ENCODE measurements at places on chromosomes 4 and X.

GRCh38 chr4:23855912-23856605, 33.8 kb downstream of the PPARGC1A start:
- peaks cover 33% of the 10 kb centered on the region for H3K4me1 ChIP-seq
- no peaks in the 10 kb centered on the region for H3K36me3 ChIP-seq
- H3K27ac ChIP-seq = no peak overlapping the region

- no peak overlapping the region for H3K27ac ChIP-seq
- H3K4me3 ChIP-seq = no peak overlapping the region
- H3K36me3 ChIP-seq = no peaks in the 10 kb centered on the region
- H3K4me1 ChIP-seq = no peaks in the 10 kb centered on the region
- DNase-seq = no peak
Measured at GRCh38 chrX:118594697-118595420, 99.2 kb downstream of the DOCK11 start.

GRCh38 chr4:12221031-12221430, 792.3 kb upstream of the HS3ST1 start:
- H3K36me3 ChIP-seq = no peaks in the 10 kb centered on the region
- H3K4me3 ChIP-seq = no peak overlapping the region
- H3K4me1 ChIP-seq = no peaks in the 10 kb centered on the region
- H3K27me3 ChIP-seq = no peaks in the 10 kb centered on the region
- H3K27ac ChIP-seq = no peak overlapping the region

- H3K27me3 ChIP-seq = no peaks in the 10 kb centered on the region
- no peak overlapping the region for H3K27ac ChIP-seq
- no peaks in the 10 kb centered on the region for H3K4me1 ChIP-seq
Measured at GRCh38 chrX:109783701-109784079, 50.6 kb upstream of the ACSL4 start.

DNA sequence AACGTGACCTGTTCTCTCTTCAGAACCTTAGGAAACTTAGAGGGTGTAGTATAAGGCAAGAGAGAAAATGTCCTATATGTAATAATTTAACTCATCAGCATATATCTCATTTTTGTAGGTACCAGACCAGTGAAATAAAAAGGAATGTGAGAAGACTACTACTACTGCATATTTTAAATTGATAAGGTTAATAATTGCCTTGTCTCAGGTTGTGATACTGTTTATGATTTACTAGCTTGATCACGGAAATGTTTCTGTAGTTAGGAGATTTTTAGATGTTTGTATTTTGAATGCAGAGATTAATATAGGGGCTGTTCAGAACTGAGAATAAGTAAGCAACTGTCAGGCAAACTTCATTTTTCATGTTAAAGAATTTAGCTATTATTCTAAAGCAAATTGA, 1563.4 kb downstream of the C4orf33 start:
- H3K4me3 ChIP-seq = no peak overlapping the region
- no peaks in the 10 kb centered on the region for H3K36me3 ChIP-seq
- DNase-seq = no peak

DNA sequence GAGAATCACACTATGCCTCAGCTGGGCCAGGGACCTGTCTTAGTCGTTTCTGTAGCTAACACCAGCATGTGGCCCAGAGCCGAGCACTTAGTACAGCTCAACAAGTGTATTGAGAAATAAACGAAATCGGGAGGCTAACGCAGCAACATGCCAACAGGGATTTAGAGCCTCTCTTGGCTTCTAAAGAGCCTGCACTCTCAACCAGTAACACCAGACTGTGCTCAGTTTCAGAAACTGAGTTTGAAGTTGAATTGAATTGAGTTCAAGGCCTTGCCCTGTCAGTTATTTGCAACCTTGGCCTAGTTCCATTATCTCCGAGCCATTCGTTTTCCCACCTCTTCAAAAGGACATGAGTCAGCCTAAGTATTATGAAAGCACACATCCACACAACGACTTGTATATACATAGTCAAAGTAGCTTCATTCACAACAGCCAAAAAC, 71.3 kb upstream of the LDB2 start:
- H3K27ac ChIP-seq = no peak overlapping the region
- no peak for DNase-seq
- H3K36me3 ChIP-seq = no peaks in the 10 kb centered on the region
- H3K27me3 ChIP-seq = no peaks in the 10 kb centered on the region

- no peak for DNase-seq
- H3K27me3 ChIP-seq = no peaks in the 10 kb centered on the region
- H3K4me3 ChIP-seq = no peak overlapping the region
Measured at GRCh38 chr4:112142182-112142581, 3.1 kb upstream of the FAM241A start.

DNA sequence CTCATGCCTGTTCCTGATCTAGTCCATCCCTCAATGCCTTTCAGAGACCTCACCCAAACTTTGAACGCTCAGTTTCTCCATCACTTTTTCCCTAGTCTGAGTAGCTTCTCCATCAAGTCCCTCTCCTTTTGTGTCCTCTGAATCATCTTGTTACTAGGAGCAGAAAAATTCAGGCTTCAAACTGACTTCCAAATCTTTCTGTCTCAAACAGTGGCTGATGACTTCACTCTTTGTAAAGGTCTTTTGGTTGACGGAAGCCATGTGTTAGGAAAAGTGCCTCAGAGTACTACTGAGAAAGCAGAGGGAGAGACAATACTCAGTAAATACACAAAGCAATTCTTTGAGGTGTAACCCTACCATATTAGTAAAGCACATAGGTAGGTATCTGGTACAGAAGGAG, 65.7 kb upstream of the CAMK2D start:
- H3K27me3 ChIP-seq = no peaks in the 10 kb centered on the region
- H3K36me3 ChIP-seq = no peaks in the 10 kb centered on the region
- no peak overlapping the region for H3K4me3 ChIP-seq
- DNase-seq = no peak

DNA sequence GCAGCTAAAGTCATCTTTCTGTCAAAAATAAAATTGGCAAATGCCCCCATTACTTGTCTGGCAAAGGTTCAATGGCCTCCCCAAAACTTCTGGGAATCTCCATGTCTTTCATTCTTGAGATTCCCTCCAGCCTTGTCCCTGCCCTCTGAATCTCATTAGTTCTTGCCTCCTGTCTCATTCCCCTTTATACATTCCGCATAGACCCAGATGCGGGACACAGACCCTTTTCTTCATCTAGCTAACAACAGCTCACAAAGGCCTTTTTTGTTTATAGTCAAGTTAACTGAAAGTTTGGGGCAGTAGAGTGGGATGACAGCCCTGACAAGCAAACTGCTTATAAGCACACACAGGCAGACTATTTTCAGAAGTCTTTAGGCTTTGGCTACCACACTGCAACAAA, 306.1 kb upstream of the FAM241A start:
- H3K4me1 ChIP-seq = no peaks in the 10 kb centered on the region
- no peaks in the 10 kb centered on the region for H3K36me3 ChIP-seq
- H3K27ac ChIP-seq = no peak overlapping the region
- DNase-seq = no peak
- no peak overlapping the region for H3K4me3 ChIP-seq

DNA sequence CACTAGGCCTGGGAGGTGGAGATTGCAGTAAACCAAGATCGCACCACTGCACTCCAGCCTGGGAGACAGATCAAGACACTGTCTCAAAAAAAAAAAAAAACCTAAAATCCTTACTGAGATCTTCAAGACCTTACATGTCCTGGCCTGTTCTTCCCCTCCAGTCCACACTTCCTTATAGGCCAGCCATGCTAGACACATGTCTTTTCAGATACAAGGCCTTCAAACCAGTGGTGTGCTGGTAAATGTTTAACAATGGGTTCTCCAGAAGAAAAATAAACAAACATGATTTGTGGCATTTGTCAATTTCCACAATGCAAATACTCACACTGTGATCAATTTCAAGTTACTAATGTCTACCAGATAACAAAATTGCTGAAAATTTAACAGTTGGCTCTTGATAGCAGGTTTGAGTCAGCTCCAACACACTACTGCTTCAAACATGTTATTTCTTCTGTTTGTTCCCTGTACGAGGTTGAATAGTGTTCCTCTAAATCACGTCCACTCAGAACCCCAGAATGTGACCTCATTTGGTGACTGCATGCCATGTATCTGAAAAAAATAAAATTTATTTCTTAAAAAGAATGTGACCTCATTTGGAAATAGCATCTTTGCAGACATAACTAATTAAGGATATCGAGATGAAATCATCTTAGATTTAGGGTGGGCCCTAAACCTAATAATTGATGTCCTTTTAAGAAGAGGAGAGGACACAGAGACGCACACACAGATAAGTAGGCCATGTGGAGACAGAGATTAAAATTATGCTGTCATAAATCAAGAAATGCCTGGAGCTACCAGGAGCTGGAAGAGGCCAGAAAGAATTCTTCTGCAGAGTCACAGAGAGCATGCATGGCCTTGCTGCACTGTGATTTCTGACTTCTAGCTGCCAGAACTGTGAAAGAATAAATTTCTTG, 144.4 kb downstream of the ZNF674 start:
- H3K4me3 ChIP-seq = no peak overlapping the region
- no peaks in the 10 kb centered on the region for H3K27me3 ChIP-seq
- H3K36me3 ChIP-seq = no peaks in the 10 kb centered on the region

GRCh38 chr4:13888112-13888511, 260.6 kb upstream of the BOD1L1 start:
- H3K4me3 ChIP-seq = no peak overlapping the region
- no peaks in the 10 kb centered on the region for H3K36me3 ChIP-seq
- no peaks in the 10 kb centered on the region for H3K4me1 ChIP-seq
- no peak for DNase-seq

DNA sequence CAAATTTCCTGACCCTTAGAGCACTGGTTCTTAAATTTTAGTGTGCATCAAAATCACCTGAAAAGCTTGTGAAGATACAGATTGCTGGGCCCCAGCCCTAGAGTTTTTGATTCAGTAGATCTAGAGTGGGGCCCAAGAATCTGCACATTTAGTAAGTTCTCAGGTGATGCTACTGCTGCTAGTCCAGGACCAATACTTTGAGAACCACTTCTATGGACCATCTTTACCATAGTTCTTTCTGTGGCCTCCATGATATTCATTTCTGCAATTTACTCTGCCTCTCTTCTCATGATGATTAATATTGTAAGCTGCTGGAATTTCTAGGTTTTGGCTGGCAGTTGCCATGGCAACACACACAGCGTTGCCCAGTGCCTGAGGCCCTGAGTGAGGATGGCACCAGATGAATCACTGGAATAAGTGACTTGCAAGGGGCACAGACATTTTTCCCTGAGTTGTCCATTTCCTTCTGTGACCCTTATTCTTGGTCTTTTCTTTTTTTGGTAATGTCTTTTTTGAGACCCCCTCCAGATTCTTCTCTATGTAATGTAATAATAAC, 83.6 kb downstream of the PPP1R2C start:
- H3K4me1 ChIP-seq = no peaks in the 10 kb centered on the region
- no peaks in the 10 kb centered on the region for H3K27me3 ChIP-seq
- H3K36me3 ChIP-seq = no peaks in the 10 kb centered on the region
- no peak overlapping the region for H3K27ac ChIP-seq

DNA sequence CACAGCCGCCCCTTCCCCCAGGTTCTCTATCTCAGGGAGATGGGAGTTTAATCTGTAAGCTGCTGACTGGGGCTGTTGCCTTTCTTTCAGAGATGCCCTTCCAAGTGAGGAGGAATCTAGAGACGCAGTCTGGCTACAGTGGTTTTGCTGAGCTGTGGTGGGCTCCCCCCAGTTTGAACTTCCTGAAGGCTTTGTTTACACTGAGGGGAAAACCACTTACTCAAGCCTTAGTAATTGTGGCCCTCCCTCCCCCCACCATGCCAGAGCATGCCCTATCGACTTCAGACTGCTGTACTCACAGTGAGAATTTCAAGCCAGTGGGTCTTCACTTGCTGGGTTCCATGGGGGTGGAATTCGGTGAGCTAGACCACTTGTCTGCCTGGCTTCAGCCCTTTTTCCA, 131.3 kb downstream of the FAAH2 start:
- H3K4me3 ChIP-seq = no peak overlapping the region
- no peak for DNase-seq
- no peak overlapping the region for H3K27ac ChIP-seq

DNA sequence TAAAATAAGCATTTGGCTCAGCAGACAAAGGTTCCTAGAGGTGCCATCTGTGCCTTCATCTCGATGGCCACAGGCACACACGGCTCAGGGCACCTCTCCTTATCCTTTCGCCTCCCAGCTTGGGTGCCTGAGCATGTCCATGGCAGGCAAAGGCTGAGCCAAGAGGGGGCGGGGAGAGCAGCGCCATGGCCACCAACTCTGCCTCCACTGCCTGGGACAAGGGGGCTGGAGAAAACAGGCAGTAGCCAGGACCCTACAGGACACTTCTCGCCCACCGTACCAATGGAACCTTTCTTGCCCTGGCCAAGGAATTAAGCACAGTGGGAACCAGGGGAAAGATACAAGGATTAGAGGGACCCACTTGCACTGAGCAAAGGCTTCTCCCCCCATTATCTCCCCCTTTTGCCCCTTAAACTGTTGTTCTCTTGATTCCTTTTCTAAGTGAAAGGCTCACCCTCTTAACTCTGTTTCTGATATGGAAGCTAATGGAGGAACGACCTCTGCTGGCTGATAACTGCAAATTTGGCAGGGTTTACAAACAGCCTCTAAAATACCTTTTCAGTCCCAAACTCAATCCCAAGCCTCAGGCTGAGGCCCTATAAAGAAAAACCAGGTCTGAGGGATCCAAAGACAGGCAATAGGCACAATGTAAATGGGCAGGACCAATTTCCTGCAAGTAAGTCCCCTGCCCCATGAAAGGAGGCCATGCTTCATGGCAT, 335.2 kb downstream of the ADAM29 start:
- no peak overlapping the region for H3K4me3 ChIP-seq
- no peaks in the 10 kb centered on the region for H3K4me1 ChIP-seq
- no peak for DNase-seq
- no peaks in the 10 kb centered on the region for H3K36me3 ChIP-seq

GRCh38 chrX:9131066-9131465, 97.1 kb upstream of the FAM9B start:
- no peak for DNase-seq
- no peaks in the 10 kb centered on the region for H3K4me1 ChIP-seq
- H3K27ac ChIP-seq = no peak overlapping the region
- H3K4me3 ChIP-seq = no peak overlapping the region
- no peaks in the 10 kb centered on the region for H3K27me3 ChIP-seq

GRCh38 chr4:24799544-24800324, 4.4 kb downstream of the SOD3 start:
- DNase-seq = peak; percentile 56

DNA sequence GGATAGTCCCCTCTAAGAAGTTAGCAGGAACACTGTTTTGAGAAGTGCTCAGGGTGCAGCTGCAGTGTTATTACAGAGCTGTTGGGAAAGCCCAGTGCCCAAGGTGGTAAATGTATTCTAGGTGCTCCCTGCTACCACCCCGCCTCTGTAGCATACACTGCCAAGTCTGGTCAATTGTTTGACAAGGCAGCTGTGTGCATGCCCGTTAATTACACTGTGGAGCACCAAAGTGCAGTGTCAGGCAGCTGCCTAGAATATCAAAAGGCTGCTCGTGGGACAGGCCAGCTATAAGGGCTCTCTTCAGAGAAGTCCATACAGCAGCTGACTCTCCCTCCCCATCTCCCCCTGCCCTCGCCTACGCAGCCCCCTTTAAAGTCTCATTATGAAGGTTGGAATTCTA, 99.9 kb upstream of the KLHL13 start:
- H3K4me1 ChIP-seq = no peaks in the 10 kb centered on the region
- H3K4me3 ChIP-seq = no peak overlapping the region
- no peak for DNase-seq
- H3K36me3 ChIP-seq = no peaks in the 10 kb centered on the region
- H3K27ac ChIP-seq = no peak overlapping the region

- H3K4me3 ChIP-seq = no peak overlapping the region
- H3K27ac ChIP-seq = no peak overlapping the region
- DNase-seq = no peak
- no peaks in the 10 kb centered on the region for H3K4me1 ChIP-seq
Measured at GRCh38 chr4:103478734-103479133, 241.1 kb downstream of the TACR3 start.

- DNase-seq = peak; percentile 87
- no peaks in the 10 kb centered on the region for H3K27me3 ChIP-seq
- no peaks in the 10 kb centered on the region for H3K4me1 ChIP-seq
- peak overlapping the region; percentile 88 for H3K4me3 ChIP-seq
- H3K27ac ChIP-seq = peak overlapping the region; percentile 99
Measured at GRCh38 chr4:113760795-113761619, 531 bp downstream of the CAMK2D start.

All from right atrium auricular region (tissue), 2 donors.